ENCODE measurements at places on chromosomes 5 and 9.

DNA sequence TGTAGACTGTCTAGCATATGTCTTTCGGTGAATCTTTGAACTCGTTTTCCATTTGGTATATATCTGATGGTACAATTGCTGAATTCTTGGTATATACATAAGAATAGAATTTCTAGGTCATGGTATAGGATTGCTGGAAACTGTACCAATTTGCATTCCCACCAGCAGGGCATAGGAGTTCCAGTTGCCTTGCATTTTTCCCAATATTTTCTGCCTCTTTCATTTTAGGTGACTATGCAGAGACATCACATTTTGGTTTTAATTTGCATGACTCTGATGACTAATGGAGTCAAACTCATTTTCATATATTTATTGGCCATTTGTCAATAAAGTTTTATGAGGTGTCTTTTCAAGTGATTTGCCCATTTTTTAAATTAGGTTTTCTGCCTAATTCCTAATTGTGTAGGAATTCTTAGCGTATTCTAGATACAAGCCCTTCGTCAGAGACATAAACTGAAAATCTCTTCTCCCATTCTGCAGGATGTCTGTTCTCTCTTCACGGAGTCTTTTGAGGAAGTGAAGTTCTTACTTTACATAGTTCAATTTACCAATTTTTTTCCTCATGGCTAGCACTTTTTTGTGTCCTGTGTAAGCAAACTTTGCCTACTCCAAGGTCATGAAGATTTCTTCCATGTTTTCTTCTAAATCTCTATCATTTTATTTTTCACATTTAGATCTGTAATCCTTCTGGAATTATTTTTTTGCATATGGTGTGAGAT is 28.9 kb upstream of the PDCD1LG2 start:
- no peak for DNase-seq

DNA sequence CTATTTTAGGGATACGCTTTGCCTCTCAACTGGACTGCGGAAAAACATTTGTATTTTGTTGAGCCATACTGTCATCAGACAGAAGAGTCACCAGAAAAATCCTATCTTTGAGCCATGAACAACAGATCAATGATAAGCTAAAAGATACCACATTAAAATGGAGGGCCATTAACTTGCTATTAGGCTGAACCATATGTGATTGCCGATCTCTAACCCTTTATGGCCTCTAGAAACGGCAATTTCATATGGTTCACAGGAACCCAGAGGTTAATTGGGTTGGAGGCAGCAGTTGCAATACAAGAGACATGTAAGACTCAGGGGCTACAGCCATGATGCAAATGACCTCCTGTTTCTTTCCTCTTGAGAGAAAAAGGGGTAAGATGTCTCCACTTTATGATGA is 69.8 kb downstream of the MYO10 start:
- DNase-seq: no peak

- no peak for DNase-seq
Measured at GRCh38 chr9:134929193-134930158, 11.8 kb upstream of the FCN1 start.

DNA sequence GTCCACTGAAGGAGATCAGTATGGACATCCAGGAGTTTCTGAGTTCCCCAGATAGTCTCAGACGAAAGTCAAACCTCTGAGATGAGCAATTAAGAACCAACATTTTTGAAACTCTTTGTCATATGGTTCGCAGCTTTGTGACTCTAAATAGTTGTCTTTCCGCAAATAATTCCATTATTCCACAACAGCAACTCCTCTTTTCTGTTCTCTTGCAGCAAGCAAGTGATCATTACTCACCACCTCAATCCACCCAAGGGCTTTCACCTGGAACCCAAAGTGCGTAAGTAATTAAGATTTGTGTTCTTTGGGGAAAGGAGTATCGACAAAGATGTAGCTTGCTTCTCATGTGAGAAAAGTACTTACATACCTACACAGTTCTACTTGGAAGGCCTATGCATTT is 15.6 kb downstream of the MTX3 start:
- DNase-seq: no peak

DNA sequence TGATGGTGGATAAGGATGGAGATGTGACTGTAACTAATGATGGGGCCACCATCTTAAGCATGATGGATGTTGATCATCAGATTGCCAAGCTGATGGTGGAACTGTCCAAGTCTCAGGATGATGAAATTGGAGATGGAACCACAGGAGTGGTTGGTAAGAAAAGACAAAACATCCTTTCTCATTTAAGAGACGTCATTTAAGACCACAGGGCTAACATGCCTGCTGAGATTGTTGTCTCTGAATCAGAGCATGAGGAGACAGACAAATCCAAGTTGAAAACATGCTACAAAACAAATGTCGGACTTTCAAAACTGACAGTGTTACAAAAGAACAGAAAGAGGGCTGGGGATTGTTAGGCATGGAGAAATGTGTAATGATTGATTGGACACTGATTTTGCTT is 4.6 kb downstream of the CCT5 start:
- no peak for DNase-seq

- no peak for DNase-seq
Measured at GRCh38 chr9:130923611-130924447, 15.2 kb downstream of the FIBCD1 start.

DNA sequence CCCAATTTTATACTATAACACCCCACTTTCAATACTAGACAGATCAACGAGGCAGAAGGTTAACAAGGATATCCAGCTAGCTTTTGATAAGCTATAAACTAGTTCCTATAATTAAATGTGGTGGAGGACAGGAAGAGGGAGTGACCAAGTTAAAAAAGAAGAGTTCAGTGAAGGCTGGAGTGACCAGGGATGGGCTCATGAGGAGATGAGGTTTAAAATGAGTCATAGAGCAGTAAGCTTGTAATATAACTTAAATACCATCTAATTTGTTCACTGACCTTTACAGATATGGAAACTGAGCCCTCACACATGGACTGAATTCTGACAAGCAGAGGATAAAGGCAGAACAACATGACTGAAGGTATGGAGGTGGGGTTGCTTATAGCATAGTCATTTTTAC is 284.5 kb downstream of the SPATA31D1 start:
- DNase-seq: no peak

DNA sequence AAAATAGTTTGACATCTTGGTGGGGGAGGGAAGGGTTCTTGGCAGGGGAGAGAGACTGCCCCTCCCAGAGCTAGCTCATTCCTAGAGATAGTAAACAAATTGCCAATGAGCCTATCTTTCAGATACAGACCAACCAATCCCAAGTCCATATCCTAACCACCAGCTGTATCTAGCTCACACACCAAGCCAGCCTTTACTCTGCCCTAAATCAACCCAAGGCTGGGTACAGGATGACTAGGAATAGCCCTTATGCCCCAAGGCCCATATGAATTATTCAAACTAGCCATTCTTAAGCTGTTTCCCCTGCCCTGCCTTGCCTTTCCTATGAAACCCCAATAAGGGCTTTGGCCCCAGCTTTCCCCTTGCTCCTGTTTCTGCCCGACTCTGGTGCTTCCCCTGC is 281.3 kb upstream of the PANK3 start:
- DNase-seq: no peak

GRCh38 chr9:133683586-133684120 is 47.5 kb downstream of the DBH start:
- no peak for DNase-seq

DNA sequence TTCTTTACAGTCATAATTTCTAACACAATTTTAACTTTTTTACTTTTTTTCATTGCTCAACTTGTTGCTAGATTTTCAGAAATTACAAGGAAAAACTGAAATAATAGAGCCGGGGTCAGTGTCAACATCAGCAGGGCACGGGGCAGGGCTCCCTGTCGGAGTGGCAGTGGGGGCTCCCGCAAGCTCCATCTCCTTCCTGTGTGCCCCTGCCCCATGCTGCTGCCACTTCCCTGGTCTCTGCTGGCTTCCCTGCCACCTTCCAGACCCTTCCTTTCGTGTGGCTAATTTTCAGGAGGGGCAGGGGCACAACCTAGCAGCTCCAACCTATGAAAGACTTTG is 1.0 kb upstream of the EXOC3 start:
- DNase-seq: no peak

DNA sequence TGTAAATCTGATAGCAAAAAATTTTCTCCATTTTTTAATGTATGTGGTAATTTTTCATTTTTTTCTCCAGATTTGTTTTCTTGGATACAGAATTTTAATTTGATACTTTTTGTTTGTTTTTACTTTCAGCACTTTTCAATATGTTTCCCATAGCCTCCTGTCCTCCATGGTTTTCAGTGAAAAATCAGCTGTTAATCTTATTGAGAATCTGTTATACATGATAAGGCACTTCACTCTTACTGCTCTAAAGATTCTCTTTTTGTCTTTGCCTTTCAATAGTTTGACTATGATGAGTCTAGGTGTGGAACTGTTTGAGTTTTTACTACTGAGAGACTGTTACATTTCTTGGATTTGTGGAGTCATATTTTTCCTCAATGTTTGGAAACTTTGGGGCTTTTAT is 455.7 kb upstream of the NUDT12 start:
- no peak for DNase-seq
